ENCODE measurements at places on chromosomes 13 and 19.
A peak's percentile ranks its signal among the peaks of the same experiment; 100 is the strongest.

GRCh38 chr13:61138857-61139256, 276.8 kb downstream of the PCDH20 start:
- DNase-seq: no peak

DNA sequence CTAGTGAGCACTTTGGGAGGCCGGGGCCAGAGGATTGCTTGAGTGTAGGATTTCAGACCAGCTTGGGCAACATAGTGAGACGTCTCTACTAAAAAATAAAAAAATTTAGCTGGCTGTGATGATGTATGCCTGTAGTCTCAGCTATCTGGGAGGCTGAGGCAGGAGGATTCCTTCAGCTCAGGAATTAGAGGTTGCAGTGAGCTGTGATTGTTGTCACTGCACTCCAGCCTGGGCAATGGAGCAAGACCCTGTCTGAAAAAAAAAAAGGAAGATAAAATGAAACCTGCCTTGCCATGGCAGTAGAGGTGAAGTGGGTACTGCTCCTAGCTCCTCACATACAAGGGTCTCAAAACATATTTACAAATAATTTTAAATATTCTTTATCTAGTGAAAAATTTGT, 7.4 kb downstream of the UCHL3 start:
- DNase-seq: no peak

- no peak for DNase-seq
These were observed 8.7 kb upstream of the SERPINE3 start for GRCh38 chr13:51330791-51331190.

GRCh38 chr19:57686727-57687126, 5.0 kb downstream of the ZNF551 start:
- DNase-seq: no peak

- DNase-seq: peak; percentile 31
These were observed 78.8 kb downstream of the CHST8 start for GRCh38 chr19:33700408-33701013.

- no peak for DNase-seq
These were observed 350.6 kb downstream of the NDFIP2 start for GRCh38 chr13:79831556-79831955.

- no peak for DNase-seq
These were observed 46.5 kb downstream of the DNAJC3 start for GRCh38 chr13:95723438-95723837.

GRCh38 chr19:11769995-11770394, 3.2 kb downstream of the ZNF441 start:
- no peak for DNase-seq

- DNase-seq: no peak
These were observed 48.6 kb downstream of the FOXO1 start for GRCh38 chr13:40617801-40618356.

- DNase-seq: no peak
These were observed 1.7 kb downstream of the NR2F6 start for GRCh38 chr19:17243830-17244617.

- no peak for DNase-seq
These were observed 8.1 kb downstream of the RPS9 start for GRCh38 chr19:54208784-54209057.

GRCh38 chr13:21330126-21330861, 128.8 kb downstream of the ZDHHC20 start:
- no peak for DNase-seq

GRCh38 chr19:12965017-12965811, 4.2 kb upstream of the DAND5 start:
- DNase-seq: peak; percentile 81

DNA sequence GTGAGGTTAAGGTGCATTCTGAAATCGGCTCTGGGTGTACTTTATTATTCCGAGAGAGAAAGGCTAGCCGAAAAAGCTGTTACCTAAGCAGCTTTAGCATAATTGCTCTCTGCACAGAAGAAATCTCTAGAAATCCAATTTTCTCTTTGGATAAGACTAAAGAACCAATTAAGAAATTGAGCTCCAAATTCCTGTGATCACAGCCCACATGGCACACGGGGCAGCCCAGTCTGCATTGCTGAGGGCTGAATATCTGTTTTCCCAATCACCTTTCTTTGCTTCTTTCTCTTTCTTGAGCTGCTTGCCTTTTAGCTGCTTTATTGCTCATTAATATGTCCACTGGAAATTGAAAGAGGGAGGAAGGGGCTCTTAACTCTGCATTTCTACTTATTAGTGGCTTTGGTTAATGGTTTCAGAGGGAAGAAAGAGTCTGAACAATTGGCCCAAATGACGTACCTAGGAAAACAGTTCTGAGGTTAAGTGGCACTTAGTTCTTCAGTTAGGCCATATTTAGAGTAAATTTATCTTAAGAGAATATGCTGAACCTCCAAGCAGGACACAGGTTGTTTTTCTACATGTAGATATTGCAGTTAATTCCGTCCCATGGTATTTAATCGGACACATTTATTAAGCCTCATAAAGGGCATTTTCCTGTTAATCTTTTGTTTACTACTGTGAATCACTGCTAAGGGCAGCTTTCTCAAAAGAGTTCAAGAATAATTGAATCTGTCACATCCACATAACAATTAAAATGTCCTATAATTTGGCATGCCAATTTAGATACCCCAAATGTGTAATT, 265.7 kb downstream of the ABCC4 start:
- DNase-seq: no peak

GRCh38 chr13:110874508-110874960, 40.3 kb downstream of the ANKRD10 start:
- peak; percentile 69 for DNase-seq

GRCh38 chr19:30666301-30666803, 294.2 kb downstream of the ZNF536 start:
- DNase-seq: peak; percentile 69

DNA sequence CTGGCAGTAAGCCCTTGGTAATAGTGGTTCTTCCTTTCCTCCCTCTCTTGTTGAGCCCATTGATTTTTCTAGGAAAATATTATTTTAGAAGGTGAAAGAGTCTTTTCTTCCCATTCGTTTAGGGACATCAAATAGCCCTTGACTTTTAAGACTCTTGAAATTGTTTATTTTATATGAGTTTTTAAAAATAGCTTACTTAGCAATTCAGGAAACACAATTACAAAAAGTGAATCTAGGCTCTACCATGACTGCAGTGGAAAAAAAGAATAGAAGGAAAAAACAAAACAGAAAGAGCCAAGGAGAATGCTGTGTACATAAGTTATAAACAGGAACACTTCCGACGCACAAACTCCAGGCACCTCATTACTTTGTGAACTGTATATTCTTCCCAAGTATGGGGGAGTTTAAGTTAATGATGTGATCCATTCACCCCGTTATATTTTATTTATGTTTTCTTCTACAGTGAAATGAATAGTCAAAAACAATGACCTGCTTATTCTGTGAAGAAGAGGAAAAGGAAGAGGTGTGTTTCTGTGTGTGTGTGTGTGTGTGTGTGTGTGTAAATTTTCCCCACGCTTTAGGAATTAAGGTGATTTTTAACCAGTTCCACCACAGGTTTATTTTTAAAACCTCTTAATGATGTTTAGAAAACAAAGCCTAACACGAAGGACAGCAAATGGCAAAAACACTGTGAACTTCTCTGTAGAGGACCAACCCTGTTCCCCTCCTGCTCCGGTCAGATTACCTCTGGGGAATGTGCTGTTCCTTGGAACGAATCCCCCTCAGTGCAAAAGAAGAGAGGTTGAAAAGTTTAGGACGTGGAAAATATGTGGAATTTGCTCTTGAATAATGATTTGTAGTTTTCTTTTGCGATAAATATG, 266.3 kb downstream of the KLF5 start:
- DNase-seq: no peak

GRCh38 chr19:3478409-3479176, 1.7 kb downstream of the SMIM24 start:
- no peak for DNase-seq

GRCh38 chr19:4368128-4368820, 24.9 kb downstream of the MPND start:
- DNase-seq: no peak

DNA sequence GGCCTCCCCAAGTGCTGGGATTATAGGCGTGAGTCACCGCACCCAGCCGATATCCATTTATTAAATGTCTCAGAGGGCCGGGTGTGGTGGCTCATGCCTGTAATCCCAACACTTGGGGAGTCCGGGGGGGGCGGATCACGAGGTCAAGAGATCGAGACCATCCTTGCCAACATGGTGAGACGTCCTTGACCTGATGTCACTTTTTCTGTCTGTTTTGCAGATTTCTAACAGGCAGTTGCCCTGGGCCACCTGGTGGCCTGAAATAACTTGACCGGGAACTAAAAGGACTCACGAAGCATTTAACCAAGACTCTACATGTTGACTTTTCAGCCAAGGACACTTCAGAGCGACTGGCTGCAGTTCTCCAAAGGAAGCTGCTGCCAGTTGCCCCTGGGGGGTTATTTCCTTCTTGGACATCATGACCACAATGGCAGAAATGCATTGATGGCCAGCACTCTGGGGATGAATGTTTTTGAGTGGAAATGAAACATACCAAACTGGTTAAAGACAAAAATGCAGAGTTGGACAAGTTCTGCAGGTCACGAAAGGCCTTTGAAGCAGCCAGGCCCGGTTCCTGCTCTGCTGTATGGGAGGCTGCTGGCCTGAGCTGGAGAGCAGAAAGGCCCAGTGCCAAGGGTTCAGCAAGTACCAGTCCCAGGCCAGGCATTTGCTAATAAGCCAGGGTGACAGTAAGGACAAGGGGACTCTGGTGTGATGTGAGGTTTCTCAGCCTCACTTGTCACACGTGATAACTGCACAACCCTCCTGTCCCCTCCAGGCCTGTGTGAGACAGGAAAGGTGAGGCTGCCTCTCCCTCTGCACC, 8.3 kb downstream of the ZNF837 start:
- no peak for DNase-seq

DNA sequence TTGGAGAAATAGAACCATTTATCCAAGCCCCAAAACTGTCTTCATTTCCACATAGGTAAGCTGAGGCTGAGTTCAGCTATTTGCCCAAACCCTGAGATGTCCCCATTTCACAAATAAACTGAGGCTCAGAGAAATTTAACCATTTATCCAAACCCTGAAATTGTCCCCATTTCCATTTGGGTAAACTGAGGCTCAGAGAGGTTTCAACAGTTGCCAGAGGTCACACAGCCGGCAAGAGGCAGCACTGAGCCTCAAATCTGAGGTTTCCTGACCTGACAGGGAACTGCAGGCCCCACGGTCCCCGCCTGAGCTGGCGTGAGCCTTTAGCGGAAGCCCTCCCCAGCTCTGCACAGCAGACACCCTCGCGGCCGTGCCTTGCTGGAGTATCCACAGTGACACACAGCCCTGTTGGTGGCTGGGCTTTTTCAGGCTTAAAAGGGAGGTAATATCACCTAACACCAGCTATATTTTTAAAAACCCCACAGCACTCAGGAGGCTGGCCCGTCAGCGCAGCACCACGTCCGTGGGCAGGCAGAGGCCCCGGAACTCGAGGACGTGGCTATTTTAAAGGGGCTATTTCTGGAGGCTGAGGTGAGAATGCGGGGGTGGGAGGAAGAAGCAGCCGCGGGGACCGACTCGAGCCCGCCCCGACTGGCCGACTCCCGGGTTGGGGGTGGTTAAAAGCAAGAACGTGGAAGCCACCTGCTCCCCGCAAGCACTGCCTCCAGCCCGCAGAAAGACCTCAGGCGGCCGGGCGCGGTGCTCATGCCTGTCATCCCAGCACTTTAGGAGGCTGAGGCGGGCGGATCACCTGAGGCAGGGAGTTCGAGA, 18.5 kb downstream of the PTPRS start:
- peak; percentile 55 for DNase-seq

GRCh38 chr13:21894703-21895699, 224.1 kb downstream of the FGF9 start:
- no peak for DNase-seq

GRCh38 chr19:4448147-4448985, 9.2 kb downstream of the UBXN6 start:
- DNase-seq: no peak

GRCh38 chr13:86710013-86710412, 910.8 kb upstream of the SLITRK6 start:
- DNase-seq: no peak

DNA sequence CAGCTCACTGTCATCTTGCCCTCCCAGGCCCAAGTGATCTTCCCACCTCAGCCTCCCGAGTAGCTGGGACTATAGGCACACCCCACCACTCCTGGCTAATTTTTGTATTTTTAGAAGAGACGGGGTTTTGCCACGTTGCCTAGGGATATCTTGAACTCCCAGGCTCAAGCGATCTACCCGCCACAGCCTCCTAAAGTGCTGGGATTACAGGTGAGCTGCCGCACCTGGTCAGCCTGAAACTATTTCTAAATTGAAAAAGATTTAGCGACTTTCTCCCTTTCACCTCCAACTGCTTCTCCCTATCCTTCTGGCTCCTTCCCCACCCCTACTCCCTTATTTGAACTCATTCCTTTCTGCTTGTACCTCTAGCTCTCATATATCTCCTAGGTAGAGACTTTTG, 19.8 kb upstream of the NAA16 start:
- no peak for DNase-seq

DNA sequence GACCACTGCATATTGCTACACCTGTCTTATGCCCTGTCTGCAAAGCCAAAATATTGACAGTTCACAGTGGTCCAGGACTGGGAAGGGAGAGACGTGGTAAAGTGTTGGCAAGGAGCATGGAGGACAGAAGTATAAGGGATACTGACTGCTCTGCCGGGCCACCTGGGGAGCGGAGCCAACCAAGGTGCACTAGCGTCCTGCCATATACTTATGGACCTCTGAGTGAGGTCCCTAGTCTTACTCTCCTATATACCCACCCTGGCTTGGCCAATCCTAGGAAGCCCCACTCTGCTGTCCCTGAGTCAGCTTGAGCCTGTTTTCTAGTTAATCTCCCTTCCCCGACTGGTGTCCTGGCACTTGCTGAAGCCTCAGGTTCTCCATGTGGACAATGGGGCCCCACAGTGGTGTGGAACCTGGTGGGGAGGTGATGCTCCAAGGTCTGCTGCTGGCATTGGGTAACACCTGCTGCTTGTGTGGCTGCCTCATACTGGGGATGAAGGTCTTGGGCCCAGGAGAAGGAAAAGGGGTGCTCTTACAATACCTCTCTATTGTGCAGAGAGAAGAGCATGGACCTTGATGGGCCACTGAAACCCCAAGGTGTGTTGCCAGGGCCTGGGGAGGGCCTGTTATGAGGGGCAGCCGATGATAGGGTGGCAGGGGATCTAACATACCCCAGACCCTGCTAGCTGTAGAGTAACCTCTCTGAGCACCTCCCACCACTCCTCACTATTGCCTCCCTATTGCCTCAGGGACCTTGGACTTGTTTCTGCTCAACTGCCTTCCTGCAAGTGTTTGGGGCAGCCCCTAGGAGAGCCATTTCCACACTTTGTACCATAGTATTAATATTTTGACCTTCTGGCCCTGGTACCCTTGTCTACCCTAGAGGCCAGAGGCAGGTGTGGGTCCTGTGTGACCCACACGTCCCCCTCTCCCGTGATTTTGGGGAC, 6.7 kb upstream of the TRIM28 start:
- DNase-seq: no peak

- DNase-seq: no peak
These were observed 156.4 kb downstream of the MYO16 start for GRCh38 chr13:108785844-108786243.

All from posterior cingulate gyrus (tissue), 11 donors.